ENCODE measurements at places on chromosomes 1 and 21.

GRCh38 chr1:25620211-25620610 is 3.6 kb downstream of the MAN1C1 start:
- no peak for DNase-seq

- DNase-seq, result peak; percentile 99
Measured at GRCh38 chr1:22451702-22452480, at the start of gene ZBTB40. ZBTB40 (plus strand) TSS chr1:22451851; CDS start chr1:22489949, 38,098 bp downstream.

GRCh38 chr1:10444795-10445397 is 4.9 kb upstream of the CORT start:
- DNase-seq, result no peak

DNA sequence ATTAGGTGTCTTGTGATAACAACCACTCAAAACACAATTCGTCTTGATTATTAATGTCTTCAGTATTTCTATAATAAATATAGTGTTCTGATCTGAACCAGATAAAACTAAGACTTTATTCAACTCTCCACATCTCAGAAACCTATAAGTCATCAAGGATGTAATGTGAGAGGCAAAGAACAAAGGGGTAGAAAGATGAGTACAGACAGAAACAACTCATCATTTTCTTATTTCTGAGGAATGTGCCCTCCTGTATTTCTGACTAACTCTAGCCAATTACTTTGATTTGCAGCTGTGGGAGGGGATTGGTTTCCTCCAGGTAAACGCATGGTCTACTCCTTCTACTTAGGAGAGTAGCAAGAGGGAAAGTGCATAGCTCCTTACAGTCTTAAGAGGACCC is 73.7 kb upstream of the ST6GALNAC5 start:
- no peak for DNase-seq

DNA sequence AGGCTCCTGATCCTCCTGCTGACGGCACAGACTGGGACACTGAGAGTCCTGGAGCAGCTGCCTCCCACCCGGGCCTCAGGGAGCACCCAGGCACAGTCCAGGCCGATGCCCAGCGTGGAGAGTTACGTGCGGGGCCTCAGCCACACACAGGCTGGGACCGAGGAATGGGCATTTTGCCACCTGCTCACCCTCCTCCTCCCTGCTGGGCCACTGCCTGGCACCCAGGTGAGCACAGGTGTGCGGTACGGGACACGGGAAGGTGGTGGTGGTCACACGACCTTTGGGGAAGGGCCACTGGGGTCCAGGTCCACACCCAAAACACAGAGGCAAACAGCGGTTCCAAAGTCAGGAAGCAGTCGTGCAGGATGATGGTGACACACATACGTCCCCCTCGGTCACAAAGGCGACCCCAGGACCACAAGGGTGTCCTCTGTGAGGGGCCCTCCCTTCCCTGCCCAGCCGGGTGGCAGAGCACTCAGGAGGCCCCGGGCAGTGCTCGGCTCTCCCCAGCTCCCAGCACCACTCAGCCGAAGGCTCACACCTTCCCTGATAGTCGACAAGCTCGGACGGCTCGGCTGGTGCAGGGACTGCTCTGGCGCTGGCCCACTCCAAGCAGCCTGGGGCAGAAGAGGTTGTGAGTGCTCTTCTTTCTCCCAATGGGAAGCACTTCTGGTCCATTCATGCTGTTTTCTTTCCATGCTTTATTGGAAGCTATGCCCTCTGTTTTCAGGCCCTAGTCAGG is 14.3 kb downstream of the MORN1 start:
- no peak for DNase-seq

GRCh38 chr1:115955228-115955627 is 21.1 kb upstream of the SLC22A15 start:
- DNase-seq, result no peak

- no peak for DNase-seq
Measured at GRCh38 chr1:44422161-44422560, 17.1 kb downstream of the RNF220 start.

- DNase-seq, result no peak
Measured at GRCh38 chr1:68791800-68792199, 294.9 kb upstream of the DEPDC1 start.

GRCh38 chr1:22317231-22317919 is 134.3 kb upstream of the ZBTB40 start:
- peak; percentile 8 for DNase-seq

- no peak for DNase-seq
Measured at GRCh38 chr1:84745857-84746256, 55.6 kb upstream of the SSX2IP start.

GRCh38 chr1:12717301-12717838 is 1.5 kb downstream of the AADACL3 start:
- DNase-seq, result no peak
